Mucosa of descending colon (tissue), 3 donors: ENCODE measurements at places on chromosomes 3 and 15. TPM values are rescaled to one million over a fixed set of nuclear protein-coding genes. Genes with fewer than 3 reads are reported as not detected.

ABHD17C gene
- 192 TPM for total RNA-seq

RARRES1 gene
- total RNA-seq: 72.0 TPM

DGKG gene
- 0.96 TPM for total RNA-seq

DNA sequence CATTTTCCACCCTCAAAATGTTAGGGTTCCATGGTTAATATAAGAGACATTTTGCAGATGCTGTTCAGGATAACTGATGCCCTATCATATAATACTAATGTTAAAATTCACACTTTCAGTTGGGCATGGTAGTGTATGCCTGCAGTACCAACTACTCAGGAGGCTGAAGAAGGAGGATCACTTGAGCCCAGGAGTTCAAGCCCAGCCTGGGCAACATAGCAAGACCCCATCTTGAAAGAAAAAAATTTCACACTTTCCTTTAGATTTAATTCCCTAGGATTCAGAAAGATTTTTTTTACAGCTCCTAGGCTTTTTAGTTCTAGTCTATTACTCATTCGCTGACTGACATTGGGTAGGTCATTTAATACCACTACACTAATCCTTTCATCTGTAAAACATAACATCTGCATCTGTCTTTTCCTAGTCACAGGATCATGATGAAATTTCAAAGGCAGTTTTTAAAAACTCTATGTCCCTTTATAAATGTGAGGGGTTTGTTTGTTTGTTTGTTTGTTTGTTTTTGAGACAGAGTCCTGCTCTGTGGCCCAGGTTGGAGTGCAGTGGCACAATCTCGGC, 103.7 kb downstream of the MYO5A start:
- DNase-seq: no peak

DNA sequence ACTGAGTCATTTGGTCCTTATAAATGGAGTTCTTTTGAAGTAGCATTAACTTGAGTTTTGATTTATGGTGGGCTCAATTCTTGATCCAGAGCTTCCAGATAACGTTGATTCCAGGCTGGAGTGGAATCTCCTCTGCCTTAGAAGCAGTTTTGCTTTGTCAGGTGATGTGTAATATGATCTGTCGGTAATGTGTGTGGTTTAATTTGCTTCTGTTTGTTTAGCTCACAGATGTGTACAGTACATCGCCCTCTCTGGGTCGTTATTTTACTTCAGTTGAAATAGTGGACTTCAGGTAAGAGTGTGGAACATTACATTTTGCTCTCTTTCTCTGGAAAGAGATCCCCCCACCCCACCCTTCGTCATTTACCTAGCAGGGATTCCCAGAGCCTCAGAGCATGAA, 23.1 kb downstream of the C3orf52 start:
- DNase-seq: no peak

GRCh38 chr3:28972921-28973320, 307.9 kb upstream of the RBMS3 start:
- DNase-seq: no peak

GRCh38 chr3:29370476-29371420, 89.9 kb downstream of the RBMS3 start:
- no peak for DNase-seq

- DNase-seq: no peak
Observed at GRCh38 chr15:36177590-36178302, 401.7 kb upstream of the CDIN1 start.

DNA sequence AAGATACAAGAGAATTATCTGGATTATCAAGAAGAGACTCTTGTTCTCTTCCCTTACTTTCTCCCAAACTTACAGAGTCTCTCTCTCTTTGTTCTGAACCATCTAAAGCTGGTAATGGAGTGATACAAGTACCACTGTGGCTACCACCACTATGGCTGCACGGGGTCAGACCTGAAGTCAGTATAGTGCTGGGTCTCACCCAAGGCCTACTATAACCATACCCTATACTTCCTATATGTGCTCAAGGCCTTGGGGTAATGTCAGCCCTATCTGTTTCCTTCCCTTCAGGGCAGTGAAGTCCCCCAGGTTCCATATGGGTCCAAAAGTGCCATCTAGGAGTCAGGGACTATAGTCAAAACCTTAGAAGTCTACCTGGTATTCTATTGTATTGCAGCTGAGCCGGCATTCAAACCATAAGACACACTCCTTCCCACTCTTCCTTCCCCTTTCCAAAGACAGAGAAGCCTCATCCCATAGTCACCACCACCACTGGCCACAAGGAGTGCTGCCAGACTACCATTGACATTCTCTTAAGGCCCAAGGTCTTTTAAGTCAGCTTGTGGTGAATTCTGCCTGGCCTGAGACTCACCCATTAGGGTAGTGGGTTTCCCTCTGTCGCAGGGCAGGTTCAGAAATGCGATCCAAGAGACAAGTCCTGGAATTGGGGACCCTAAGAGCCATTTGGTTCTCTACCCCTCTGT, 615.0 kb upstream of the NECTIN3 start:
- no peak for DNase-seq

GRCh38 chr3:195839260-195840010, 27.7 kb upstream of the MUC4 start:
- no peak for DNase-seq

- no peak for DNase-seq
Observed at GRCh38 chr3:152319256-152319655, 50.5 kb downstream of the MBNL1 start.

DNA sequence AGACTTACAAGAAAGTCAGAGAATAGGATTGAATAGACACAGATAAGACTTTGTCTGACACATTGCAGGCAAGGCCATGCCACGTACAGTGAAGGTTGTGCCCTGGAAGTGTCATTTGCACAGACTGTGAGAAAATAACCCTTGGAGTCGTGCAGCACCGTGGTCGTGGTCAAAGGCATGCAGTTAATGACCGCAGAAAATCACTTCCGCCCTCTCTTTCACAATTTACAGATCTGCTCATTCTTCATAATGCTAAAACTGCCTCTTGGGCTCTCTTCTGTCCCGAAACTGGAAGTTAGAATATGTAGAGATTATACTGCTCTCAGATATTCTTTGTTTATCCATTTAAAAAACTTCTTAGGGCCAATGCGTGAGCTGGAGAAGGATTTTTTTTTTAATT, 73.2 kb upstream of the CTXND1 start:
- no peak for DNase-seq
